Smooth muscle cell of trachea (primary cell): ENCODE measurements at places on chromosomes 4 and X. TPM values are rescaled to one million over a fixed set of nuclear protein-coding genes. Genes with fewer than 3 reads are reported as not detected.

The RASL11B gene
- total RNA-seq = under 0.01 and 0.66 TPM in 2 replicates

The CDKL5 gene
- 3.1 and 3.9 TPM in 2 replicates for total RNA-seq

The CSAG3 gene
- total RNA-seq = not detected in 2 replicates

The PABPC1L2A gene
- not detected in 2 replicates for total RNA-seq

The F8A2 gene
- total RNA-seq = 1.7 TPM in 1 of 2 replicates, not detected in the other

The HTR2C gene
- not detected in 2 replicates for total RNA-seq

The CNGA1 gene
- total RNA-seq = not detected in 2 replicates

The ADH1B gene
- total RNA-seq = 281 and 965 TPM in 2 replicates

The TLL1 gene
- 0.15 and 0.17 TPM in 2 replicates for total RNA-seq

The RRH gene
- total RNA-seq = under 0.01 and 0.17 TPM in 2 replicates

The GJB1 gene
- not detected in 2 replicates for total RNA-seq

The PQBP1 gene
- total RNA-seq = 50.8 and 62.5 TPM in 2 replicates

The AFM gene
- total RNA-seq = not detected in 2 replicates

The PITX2 gene
- 0.87 and 0.99 TPM in 2 replicates for total RNA-seq

The SMS gene
- total RNA-seq = 194 and 324 TPM in 2 replicates

The VCX gene
- not detected in 2 replicates for total RNA-seq

The RPL39 gene
- 1,956 and 4,290 TPM in 2 replicates for total RNA-seq

The PRICKLE3 gene
- 7.1 and 10.4 TPM in 2 replicates for total RNA-seq

The MRFAP1 gene
- total RNA-seq = 91.5 and 119 TPM in 2 replicates

The GYPE gene
- total RNA-seq = 1.0 and 1.2 TPM in 2 replicates

The CXorf49 gene
- total RNA-seq = not detected in 2 replicates

The SHISA3 gene
- total RNA-seq = 0.17 and 0.73 TPM in 2 replicates

The CXCL5 gene
- 0.73 and 0.83 TPM in 2 replicates for total RNA-seq

The SPATA18 gene
- total RNA-seq = 15.4 and 44.8 TPM in 2 replicates

The PDLIM3 gene
- 20.8 and 40.9 TPM in 2 replicates for total RNA-seq

The MAGEA1 gene
- not detected in 2 replicates for total RNA-seq

The TMEM47 gene
- 77.8 and 167 TPM in 2 replicates for total RNA-seq

The LIMCH1 gene
- total RNA-seq = 0.83 and 0.87 TPM in 2 replicates

The LIAS gene
- total RNA-seq = 6.1 and 9.9 TPM in 2 replicates

The PNMA5 gene
- not detected in 2 replicates for total RNA-seq

The HOPX gene
- total RNA-seq = 2.8 and 12.9 TPM in 2 replicates

The MAGEA4 gene
- total RNA-seq = not detected in 2 replicates

The IL2 gene
- total RNA-seq = not detected in 2 replicates

The COX7B2 gene
- not detected in 2 replicates for total RNA-seq

The EVC2 gene
- 12.7 and 16.0 TPM in 2 replicates for total RNA-seq

The SCD5 gene
- 5.5 and 24.1 TPM in 2 replicates for total RNA-seq

The CENPVL2 gene
- not detected in 2 replicates for total RNA-seq

The MAGEA2B gene
- not detected in 2 replicates for total RNA-seq

The GLRA3 gene
- under 0.01 TPM in 1 of 2 replicates, not detected in the other for total RNA-seq

The DNAAF6 gene
- not detected in 2 replicates for total RNA-seq

The PCYT1B gene
- 0.15 and 0.17 TPM in 2 replicates for total RNA-seq

The CLDN22 gene
- not detected in 2 replicates for total RNA-seq

The SORCS2 gene
- 0.29 and 0.50 TPM in 2 replicates for total RNA-seq

The TMEM31 gene
- 0.17 TPM in 1 of 2 replicates, not detected in the other for total RNA-seq

The DCAF8L2 gene
- under 0.01 TPM in 1 of 2 replicates, not detected in the other for total RNA-seq

The HMGN5 gene
- 0.17 and 1.6 TPM in 2 replicates for total RNA-seq

The ZCCHC12 gene
- not detected in 2 replicates for total RNA-seq

The F8 gene
- 5.5 and 9.4 TPM in 2 replicates for total RNA-seq

The LIN54 gene
- 12.4 and 20.2 TPM in 2 replicates for total RNA-seq

The GPRASP2 gene
- total RNA-seq = 27.3 and 27.9 TPM in 2 replicates

The ABCG2 gene
- total RNA-seq = 1.0 and 1.7 TPM in 2 replicates

The REELD1 gene
- not detected in 2 replicates for total RNA-seq
